SK-N-MC (cell line): ENCODE measurements at places on chromosomes 5 and 9.

GRCh38 chr9:28059192-28059591 lies 485.9 kb upstream of the C9orf72 start:
- DNase-seq: no peak

- DNase-seq: no peak
Observed at GRCh38 chr5:129124608-129125007, 30.1 kb downstream of the ISOC1 start.

- no peak for DNase-seq
Observed at GRCh38 chr9:127801955-127802575, 617 bp upstream of the FPGS start.

- no peak for DNase-seq
Observed at GRCh38 chr5:124591583-124591982, 154.9 kb downstream of the ZNF608 start.

DNA sequence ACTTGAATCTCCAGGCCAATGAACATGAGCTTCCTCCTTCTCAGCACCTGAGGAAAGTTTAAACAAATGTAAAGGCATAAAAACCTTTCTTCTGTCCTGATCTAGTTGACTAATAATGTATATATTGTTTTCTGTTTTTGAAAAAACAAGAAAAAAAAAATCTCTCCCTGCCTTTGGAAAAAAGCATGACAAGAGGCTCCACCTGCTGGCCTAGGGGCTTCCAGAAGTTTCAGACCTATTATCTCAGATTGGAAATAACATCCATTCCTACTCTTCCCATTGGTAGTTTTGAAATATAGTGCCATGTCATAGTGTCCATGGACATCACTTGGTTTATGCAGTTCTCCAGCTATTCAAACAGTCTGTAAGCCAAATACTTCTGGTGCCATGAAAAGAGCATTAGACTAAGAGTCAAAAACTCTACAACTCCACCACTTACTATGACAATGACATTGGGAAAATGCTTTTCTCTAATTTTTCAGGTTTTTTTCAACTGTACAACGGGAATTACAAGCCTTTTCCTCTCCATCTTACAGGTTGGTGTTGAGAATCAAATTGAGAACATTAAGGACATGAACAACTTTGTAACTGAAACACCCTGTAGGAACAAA lies 409.6 kb upstream of the MPDZ start:
- DNase-seq: no peak

DNA sequence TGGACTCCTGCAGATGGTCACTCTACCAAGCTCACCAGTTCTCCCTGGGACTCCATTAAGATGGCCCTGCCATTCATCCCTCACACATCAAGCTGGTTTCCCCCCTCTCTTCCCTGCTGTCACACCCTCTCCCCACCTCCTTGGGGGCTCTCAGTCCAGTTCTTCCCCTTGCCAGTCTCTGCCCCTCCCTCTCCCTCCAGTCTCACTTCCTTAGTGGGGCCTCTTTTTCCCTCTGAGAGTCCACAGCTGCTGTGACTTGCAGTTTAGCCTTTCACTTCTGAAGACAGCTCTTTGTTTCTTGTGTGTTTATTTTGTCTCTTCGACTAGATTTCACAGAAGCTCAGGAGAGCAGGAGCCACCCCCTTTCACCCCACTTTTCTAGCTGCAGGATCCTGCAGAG lies 10.5 kb downstream of the DOCK2 start:
- no peak for DNase-seq

- no peak for DNase-seq
Observed at GRCh38 chr5:116764941-116765340, 190.3 kb upstream of the SEMA6A start.

DNA sequence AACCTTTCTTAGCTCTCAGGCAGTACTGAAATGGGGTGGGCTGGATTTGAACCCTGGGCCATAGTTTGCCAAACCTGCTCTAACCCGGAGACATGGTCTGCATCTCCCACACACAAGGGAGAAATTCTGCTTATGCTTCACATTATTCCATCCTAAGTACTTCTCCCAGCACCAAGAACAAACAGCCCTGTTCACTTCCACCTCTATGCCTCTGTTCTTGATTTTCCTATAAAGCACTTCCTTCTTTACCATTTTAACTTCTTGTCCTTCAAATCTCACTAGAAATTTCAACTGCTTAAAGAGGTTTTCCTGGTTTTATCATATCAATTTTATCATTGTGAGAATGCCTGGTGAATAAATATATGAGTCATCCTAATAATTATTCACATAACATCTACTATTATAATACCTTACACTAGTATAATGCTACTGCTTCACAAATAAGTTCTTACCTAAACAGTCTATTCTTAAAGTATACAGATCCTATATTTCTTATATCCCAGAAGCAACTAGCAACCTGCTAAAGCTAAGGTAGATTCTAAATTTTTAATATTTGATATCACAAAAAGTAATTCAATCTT lies 12.7 kb downstream of the FEM1C start:
- no peak for DNase-seq

DNA sequence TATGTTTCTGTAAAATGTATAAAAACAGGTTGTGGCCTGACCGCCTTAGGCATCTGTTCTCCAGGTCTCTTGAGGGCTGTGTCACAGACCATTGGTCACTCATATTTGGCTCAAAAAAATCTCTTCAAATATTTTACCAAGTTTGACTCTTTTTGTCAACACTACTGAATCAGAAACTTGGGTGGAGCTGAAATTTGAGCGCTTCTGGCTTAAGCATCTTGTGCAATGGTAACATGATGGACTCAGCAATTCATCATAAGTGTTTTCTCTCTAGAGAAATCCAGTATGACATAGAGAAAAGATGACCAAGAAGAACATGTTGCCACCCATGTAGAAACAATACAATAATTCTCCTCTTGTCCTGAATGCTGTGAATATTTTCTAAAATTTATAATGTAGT lies 387.9 kb downstream of the MAT2B start:
- no peak for DNase-seq

DNA sequence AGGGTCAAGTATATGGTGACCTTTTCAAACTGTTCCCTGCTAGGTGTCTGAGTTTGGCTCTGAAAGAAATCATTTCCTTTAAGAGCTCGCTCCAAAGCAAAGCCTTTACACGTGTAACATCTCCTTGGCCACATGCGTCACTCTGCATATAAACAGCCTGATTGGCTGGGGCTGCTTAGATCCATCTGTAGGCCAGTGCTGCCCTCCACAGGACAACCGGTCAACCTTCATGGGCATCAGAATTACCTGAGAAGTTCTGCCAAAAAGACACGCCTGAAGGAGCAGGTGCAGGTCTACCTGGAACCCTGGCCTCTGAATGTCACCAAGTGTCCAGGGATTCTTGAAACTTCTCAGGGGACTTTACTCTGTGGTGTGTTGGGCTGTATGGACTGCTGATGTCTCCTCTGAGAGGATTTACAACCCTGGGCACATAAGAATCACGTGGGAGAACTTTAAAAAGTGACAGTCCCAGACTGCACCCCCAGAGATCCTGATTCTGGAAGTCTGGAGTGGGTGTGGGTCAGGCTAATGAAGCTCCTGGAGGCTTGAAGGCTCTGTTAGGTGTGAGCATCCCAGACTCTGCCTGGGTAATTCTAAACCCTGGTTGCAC lies 497.6 kb downstream of the GADD45G start:
- DNase-seq: no peak

- DNase-seq: no peak
Observed at GRCh38 chr5:78735834-78736463, 87.4 kb upstream of the LHFPL2 start.

DNA sequence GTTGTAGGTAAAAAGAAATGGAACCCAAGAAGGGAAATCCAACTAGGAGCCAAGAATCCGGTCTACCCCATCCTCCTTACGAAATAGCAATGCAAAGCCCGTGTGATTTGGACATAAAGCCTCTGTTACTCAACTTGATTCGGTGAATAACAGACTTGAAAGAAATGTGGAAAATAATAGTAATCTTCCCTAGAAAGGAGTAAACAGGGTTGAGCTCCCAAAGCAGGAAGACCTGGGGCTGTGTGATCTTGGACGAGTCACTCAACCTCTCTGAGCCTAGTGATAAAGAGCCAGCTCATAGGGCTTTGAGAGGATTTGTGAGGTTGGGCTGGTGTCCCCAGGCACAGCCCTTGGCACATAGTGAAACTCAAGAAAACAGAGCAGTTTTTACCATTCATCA lies 42.7 kb upstream of the IL17B start:
- DNase-seq: no peak

DNA sequence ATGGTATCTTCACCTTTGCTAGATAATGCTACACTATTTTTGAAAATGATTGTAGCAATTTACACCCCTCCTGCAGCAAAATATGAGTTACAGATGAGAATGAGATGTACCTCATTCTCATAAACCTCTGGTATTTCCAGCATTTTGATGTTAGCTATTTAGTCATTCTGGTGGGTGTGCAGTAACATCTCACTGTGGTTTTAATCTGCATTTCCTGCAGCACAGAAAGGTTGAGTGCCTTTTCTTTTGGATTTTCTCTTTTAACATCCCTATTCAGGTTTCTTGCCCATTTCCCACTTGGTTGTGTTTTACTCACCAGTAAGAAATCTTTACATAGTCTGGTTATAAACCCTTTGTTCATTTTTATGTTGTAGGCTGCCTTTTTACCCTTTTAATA lies 206.2 kb downstream of the NR3C1 start:
- no peak for DNase-seq

GRCh38 chr9:107948601-107949000 lies 459.0 kb upstream of the KLF4 start:
- DNase-seq: no peak

DNA sequence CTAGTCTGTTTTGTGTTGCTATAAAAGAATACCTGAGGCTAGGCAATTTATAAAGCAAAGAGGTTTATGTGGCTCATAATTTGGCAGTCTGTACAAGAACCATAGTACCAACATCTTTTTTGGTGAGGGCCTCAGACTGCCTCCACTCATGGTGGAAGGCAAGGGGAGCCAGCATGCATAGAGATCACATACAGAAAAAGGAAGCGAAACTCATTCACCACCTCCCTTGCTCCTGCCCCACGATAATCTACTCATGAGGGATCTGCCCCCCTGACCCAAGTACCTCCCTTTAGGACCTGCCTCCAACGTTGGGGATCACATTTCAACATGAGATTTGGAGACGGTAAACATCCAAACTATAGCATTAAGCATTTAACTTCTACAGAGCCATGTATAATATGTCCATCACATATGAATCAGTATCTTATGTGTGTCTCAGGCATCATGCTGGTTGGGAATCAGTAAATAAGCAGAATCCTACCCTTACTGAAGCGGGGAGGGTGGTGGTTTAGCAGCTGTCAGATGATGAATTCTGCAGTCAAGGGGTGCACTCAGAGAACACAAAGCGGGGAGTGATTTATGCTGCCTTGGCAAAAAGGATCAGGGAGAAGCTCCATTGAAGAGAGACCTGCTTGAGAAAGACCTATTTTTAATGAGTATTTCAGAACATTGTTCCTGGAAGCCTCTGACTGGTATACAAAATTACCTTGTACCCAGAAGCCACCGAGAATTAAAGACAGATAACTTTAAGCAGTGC lies 34.8 kb downstream of the HMGXB3 start:
- DNase-seq: no peak
